ENCODE measurements at places on chromosomes 1 and 21. TPM values are rescaled to one million over a fixed set of nuclear protein-coding genes. Genes with fewer than 3 reads are reported as not detected.

Gene PDPN
- polyA plus RNA-seq, result 11.9 TPM

Gene ITLN2
- polyA plus RNA-seq, result 0.09 TPM

Gene SLAMF1
- 0.29 TPM for polyA plus RNA-seq

Gene SPRR5
- polyA plus RNA-seq, result 1.1 TPM

Gene LY9
- polyA plus RNA-seq, result 0.54 TPM

Gene CFAP141
- polyA plus RNA-seq, result not detected

Gene ST6GALNAC5
- 0.14 TPM for polyA plus RNA-seq

Gene LCE3E
- 5.0 TPM for polyA plus RNA-seq

Gene KMO
- 0.05 TPM for polyA plus RNA-seq

Gene PIAS3
- 29.8 TPM for polyA plus RNA-seq

Gene AGT
- 0.12 TPM for polyA plus RNA-seq

Gene S100A8
- polyA plus RNA-seq, result 44,360 TPM

Gene KCNJ9
- polyA plus RNA-seq, result not detected

Gene DIRAS3
- 1.6 TPM for polyA plus RNA-seq

Gene NBPF6
- not detected for polyA plus RNA-seq

Gene PARS2
- polyA plus RNA-seq, result 2.5 TPM

Gene SELENBP1
- 23.5 TPM for polyA plus RNA-seq

Gene LCE1A
- polyA plus RNA-seq, result not detected

Gene DEGS1
- polyA plus RNA-seq, result 42.8 TPM

Gene FAM177B
- polyA plus RNA-seq, result 0.26 TPM

Gene FCRLB
- 0.34 TPM for polyA plus RNA-seq

Gene RHBDL2
- polyA plus RNA-seq, result 25.1 TPM

Gene CFH
- polyA plus RNA-seq, result 15.7 TPM

Gene VCAM1
- 0.47 TPM for polyA plus RNA-seq

Gene CCDC30
- polyA plus RNA-seq, result 0.88 TPM
